ENCODE measurements at places on chromosomes 11 and 22.

DNA sequence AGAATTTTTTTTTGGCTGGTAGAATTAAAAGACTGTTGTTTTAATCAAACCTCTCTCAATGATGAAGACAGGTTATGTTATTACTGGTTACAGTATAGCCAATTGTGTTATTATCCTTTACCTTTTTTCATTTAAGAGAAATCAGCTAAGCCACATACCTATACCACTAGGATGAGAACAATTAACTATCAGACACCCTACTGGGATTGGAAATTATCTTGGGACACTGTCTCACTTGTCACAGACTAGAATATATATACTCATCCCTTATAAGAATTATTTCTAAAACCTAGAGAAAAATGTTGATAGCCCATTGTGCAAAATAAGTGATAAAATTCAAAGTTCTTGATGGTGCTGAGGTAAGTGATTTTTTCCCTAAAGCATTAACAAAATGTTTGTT is at the start of gene OR5AS1:
Gene OR5AS1 (plus strand): TSS at position 301 of the 400 bp plus-strand sequence. CDS start 2,765 bp downstream, outside the sequence.
- DNase-seq = no peak

- no peak for DNase-seq
Observed at GRCh38 chr11:14125529-14125928, 163.0 kb downstream of the SPON1 start.

GRCh38 chr11:2267306-2267850 is 3.0 kb downstream of the ASCL2 start:
- DNase-seq = no peak

- DNase-seq = no peak
Observed at GRCh38 chr11:104705490-104706190, 192.6 kb downstream of the CASP12 start.

DNA sequence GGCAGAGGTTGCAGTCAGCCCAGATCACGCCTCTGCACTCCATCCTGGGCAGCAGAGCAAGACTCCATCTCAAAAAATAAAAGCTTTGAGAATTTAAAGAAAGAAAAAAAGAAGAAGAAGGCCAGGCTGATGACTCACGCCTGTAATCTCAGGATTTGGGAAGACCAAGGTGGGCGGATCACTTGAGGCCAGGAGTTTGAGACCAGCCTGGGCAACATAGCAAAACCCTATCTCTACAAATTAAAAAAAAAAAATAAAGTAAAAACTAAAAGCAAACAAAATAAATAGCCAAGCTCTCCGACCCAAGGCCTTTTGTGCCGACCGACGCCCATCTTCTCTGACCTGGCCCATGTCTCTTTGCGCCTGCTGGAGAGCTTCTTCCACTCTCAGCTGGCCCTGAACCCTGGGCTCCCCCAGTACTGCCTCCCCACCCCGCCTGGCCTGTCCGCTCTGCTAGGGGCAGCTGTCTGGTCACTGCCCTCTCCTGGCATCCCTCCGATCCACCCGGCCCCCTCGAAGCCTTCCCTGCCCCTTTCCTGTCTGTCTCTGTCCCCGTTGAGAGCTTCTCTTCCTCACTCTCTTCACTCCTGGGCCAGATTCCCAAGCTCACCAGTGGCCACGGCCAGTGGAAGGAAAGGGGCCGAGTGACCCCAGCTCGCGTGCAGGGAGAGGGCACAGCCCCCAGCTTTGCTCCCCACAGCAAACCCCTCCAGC is 4.8 kb upstream of the LSP1 start:
- no peak for DNase-seq

- no peak for DNase-seq
Observed at GRCh38 chr11:23236826-23237555, 376.7 kb upstream of the CCDC179 start.

- DNase-seq = no peak
Observed at GRCh38 chr11:31500560-31500959, 8.9 kb downstream of the IMMP1L start.

- DNase-seq = no peak
Observed at GRCh38 chr11:134516529-134516928, 104.5 kb upstream of the B3GAT1 start.

DNA sequence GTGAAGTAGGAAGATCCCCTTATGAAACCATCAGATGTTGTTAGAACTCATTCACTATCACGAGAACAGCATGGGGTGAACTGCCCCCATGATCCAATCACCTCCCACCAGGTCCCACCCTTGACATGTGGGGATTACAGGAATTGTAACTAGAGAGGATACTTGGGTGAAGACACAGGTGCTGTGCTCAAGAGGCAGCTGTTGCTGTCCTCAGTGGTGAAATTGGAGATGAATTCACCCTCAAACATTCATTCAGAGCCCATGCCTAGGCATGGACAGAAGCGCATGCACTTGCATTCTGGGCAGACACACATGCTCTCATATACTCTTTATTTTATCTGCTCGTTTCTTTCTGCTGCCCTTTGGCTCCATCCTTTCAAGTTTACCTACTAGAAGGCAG is 385.0 kb downstream of the INSC start:
- no peak for DNase-seq

DNA sequence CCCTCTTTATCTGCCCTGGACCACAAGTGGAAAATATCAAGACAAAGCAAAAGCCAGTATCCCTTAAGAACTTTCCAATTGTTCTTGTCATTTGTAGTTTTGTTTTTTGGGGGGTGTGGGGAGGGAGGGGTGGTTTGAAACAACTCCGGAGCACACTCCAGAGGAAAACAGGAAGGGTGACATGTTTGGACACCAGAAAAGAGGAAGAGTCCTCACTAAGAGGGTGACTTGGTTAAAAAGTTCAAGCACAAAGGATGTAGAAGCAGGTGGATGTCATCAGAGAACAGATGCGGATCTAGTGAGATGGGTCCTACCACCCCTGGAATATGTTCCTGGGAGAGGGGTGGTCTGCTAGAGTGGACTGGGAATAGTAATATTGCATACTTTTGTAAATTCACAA is 25.8 kb downstream of the ADAMTS8 start:
- no peak for DNase-seq

- no peak for DNase-seq
Observed at GRCh38 chr11:24311974-24312373, 184.9 kb upstream of the LUZP2 start.

GRCh38 chr11:95239871-95240649 is 9.1 kb upstream of the SESN3 start:
- no peak for DNase-seq

DNA sequence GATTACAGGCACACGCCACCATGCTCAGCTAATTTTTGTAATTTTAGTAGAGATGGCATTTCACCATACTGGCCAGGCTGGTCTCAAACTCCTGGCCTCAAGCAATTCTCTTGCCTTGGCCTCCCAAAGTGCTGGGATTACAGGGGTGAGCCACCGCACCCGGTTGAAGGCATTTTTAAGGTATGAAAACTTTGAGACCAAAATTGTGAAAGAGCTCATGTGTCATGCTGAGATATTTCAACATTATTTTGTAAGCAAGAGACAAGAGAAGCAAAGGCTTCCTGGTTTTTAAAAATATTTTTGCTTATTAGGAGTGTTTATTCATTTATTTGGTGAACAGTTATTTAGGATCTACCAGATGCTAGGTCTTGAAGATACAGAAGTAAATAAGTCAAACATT is 6.8 kb downstream of the NHERF4 start:
- no peak for DNase-seq

GRCh38 chr11:75242722-75243600 is 2.4 kb downstream of the TPBGL start:
- peak; percentile 52 for DNase-seq

DNA sequence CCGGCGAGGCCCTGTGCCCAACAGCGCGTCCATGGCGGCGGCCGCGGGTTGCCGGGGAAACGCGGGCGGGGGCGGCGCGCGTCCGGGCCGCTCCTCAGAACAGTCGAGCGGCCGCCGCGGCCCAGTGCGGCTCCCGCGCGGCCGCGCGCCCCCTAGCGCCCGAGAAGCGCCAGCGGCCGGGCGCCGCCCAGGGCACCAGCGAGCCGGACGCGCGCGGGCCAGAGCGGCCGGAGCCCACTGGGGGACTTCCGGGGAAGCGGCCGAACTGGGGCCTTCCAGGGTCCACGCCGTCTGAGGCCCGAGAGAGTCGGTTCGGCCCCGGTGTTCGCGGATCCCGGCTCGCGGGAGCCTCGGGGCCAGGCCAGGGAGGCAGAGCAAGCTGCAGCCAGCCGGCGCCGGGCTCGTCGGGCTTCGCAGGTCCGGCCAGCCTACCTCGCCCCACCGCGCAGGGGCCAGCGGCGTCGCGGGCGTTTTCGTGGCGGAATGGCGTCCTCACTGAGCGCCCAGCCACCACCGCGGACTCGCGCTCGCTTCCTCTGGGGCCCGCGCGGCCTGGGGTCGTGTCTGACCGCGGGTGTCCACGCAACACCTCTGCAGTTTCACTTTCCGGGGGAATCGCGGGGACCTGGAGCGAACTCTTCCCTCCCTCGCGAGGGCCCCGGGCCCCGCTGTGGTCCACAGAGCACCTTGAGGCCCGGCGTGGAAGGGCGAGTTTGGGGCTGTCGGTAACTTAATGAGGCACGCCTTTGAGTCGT is at the start of gene DENND6B:
Gene DENND6B (minus strand): TSS at position 57 of the 755 bp plus-strand sequence. CDS start 24 bp downstream, at position 33.
- peak; percentile 74 for DNase-seq

DNA sequence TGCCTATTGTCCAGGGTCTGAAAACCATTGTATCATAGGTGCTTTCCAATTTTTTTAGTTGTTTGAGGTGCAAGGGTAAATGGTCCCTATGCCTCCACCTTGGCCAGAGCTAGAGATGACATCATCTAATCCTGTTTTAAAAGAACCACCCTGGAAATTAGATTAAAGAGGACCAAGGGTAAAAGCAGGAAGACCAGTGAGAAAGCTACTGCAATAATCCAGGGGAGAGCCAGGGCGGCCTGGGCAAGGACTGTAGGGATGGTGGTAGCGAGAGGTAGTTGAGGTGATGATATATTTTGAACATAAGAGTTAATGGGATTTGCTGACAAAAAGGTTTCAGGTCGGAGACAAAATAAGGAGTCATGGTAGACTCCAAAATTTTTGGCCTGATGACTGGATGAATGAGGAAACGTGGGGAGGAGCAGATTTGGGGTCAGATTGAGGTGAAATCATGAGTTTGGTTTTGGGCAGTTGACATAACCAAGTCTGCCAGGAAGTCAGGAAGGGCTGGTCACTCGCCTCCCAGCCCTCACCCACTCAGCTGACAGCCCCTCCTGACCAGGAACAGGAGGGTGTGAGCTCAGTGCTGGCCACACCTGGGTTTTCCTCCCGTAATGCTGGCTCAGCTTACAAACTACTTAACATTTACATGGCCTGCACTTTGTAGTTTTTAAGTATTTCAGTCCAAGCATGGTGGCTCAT is 23.0 kb downstream of the SCN4B start:
- no peak for DNase-seq

DNA sequence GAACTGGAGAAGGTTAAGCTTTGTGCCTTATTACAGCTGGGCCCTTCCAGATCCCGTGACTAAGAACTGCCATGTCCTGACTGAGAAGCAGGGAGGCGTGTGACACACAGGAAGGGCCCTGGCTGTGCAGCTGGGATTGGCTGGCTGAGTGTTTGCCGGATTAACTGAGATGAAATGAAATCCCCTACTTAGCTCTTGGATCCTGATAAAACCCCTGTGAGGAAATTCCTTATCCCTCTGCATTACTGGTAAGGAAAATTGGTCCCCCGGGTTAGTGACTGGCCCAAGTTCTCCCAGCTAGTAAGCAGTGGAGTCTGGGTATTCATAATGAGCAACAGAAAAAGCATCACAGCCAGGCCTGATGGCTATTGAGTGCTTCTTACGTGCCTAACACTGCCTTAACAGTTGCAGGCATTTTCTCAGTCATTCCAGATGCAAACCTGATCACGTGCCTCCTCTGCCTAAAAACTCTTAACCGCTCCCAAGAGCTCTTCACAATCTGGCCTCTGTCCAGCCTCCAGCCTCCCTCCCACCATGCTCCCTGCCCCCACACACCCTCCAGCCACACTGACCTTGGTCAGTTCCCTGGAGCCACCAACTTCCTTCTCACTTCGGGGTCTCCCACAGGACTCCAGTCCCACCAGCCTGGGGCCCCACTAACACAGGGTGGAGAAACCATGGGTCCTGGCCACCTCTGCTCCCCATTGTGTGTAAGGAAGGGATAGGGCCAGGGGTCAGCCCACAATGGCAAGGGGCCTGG is 37.8 kb downstream of the ARRB1 start:
- no peak for DNase-seq

GRCh38 chr22:27809700-27810608 is 8.4 kb upstream of the MN1 start:
- no peak for DNase-seq

DNA sequence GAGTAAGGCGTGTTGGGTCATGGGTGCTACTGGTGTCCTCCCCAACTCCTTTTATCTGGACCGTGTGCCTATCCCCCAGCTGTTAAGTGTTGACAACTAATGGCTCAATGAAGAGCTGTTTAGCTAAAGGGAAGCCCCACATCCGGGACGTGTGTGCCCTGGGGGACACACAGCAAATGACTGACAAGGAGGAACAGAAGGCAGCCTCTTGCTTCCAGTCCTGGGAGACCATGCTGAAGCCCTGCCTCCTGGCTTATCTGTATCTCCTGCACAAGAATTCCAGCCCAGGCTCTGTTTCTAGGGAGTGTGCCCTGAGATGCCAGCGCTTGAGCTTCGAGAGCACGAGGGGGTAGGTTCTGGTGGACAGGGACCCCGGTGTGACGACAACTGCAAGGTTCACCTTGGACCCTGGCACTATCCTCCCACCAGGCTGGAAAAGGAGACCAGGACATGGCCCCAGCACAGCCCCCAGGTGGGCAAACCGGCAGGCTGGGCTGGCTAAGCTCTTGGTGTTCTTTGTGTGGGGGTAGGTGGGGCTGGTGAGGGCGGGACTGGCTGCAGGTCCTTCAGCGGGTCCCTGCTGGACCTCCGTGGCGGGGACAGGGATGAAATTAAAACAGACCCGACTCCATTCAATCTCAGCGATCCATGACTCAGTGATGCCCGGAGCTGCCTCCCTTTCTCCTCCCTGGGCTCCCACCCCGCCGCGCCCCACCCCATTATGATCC is 21.0 kb downstream of the ASCL2 start:
- DNase-seq = no peak

- no peak for DNase-seq
Observed at GRCh38 chr22:46000081-46001027, 23.4 kb upstream of the WNT7B start.

DNA sequence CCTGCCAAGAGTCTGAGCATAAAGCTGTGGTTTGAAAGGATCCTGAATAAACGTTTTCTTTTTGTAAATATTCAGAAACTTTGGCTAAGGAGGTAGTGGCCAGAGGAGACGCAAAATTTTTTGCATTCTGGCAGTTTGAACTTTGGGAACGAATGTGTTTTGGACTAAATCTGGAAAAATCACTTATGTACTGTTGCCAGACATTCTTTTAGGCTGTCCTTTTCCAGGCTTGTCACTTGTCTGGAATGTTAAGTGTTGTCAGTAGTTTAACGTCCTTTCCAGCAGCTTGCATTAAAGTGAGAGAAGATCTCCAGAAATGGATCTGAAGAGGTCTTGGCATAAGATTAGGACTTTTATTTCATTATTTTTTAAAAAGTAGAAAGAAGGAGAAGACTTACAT is 18.5 kb downstream of the SPECC1L start:
- DNase-seq = no peak

GRCh38 chr11:76131671-76132631 is 74.4 kb downstream of the WNT11 start:
- no peak for DNase-seq
